ENCODE measurements at places on chromosomes 7 and 10. TPM values are rescaled to one million over a fixed set of nuclear protein-coding genes. Genes with fewer than 3 reads are reported as not detected.

The CTNNA3 gene
- polyA plus RNA-seq = 0.06 TPM

The DNAH11 gene
- 2.1 TPM for polyA plus RNA-seq

The CYTH3 gene
- 41.9 TPM for polyA plus RNA-seq

The MEOX2 gene
- polyA plus RNA-seq = not detected

The MINDY4 gene
- 1.6 TPM for polyA plus RNA-seq

The CHAT gene
- polyA plus RNA-seq = not detected

The SPDYE6 gene
- not detected for polyA plus RNA-seq

The LRRC27 gene
- 26.7 TPM for polyA plus RNA-seq

The ATAD1 gene
- 136 TPM for polyA plus RNA-seq
